Activated naive CD8-positive, alpha-beta T cell treated with anti-CD3 and anti-CD28 coated beads, Interleukin-2, amount 10 ng/mL, durations not matched to agents 7 days and 5 days (primary cell): ENCODE measurements at places on chromosomes 7 and 10.

DNA sequence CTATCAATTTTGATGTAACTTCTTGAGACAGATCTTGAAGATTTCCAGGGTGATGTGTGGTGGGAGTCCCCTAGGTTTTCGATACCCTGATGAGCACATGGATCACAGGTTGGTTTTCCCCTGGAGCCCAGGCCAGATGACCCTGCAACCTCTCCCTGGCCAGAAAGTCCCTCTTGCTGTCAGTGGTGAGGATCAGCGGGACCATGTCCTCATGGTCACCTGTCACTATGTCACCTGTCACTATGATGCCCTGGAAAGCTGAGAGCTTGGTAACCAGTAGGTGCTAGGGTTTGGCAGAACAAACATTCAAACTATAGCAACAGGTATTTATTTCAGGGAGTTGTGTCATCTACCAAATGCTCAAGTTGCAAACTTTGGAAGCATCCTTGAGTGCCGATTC, 197.9 kb downstream of the ARHGAP12 start:
- no peak for DNase-seq

DNA sequence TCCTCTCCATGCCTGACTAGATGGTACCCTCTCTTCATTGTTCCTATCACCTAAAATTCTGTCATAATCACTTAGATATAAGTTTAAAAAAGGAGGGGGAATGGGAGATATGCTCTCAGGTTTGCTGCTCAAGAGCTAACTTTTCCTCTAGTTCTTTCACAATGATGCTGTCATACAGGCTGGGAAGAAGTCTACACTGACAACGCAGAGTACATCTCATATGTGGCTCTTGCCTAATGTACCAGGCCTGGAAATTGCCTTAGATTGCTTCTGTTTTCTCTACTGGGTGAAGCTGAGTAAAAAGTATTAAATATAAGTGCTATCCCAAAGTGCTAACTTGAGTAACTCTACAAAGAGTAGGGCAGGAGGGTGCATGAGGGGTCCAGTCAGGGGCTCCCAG, 43.8 kb upstream of the BET1 start:
- no peak for DNase-seq

- no peak for DNase-seq
Observed at GRCh38 chr10:95467162-95467599, 94.0 kb downstream of the SORBS1 start.

DNA sequence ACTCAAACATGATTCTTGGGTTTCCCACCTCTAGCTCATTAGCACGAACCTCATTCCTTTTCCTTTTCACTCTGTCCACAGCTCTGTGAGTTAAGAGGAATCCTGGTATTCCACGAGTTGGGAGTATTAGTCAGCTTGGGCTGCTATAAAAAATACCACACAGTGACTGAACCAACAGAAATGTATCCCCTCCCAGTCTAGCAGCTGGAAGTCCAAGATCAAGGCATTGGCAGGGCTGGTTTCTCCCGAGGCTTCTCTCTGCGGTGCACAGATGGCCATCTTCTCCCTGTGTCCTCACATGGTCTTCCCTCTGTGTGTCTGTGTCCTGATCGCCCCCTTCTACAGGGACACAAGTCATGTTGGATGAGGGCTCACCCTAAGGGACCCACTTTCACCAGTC, 261.6 kb downstream of the TNS3 start:
- no peak for DNase-seq

- DNase-seq = no peak
Observed at GRCh38 chr10:95475003-95475383, 86.2 kb downstream of the SORBS1 start.
